ENCODE measurements at places on chromosomes 4 and X. TPM values are rescaled to one million over a fixed set of nuclear protein-coding genes. Genes with fewer than 3 reads are reported as not detected.

POF1B gene
- 0.81 TPM for total RNA-seq

ITM2A gene
- total RNA-seq = 43.1 TPM

USP26 gene
- not detected for total RNA-seq

POLN gene
- total RNA-seq = 3.5 TPM

- no peak for DNase-seq
These were observed 63.2 kb downstream of the CD40LG start for GRCh38 chrX:136711147-136711546.

GRCh38 chr4:68346461-68346860 lies 3.4 kb downstream of the YTHDC1 start:
- no peak for DNase-seq

Measured in thoracic aorta (tissue), 2 donors.